ENCODE measurements at places on chromosomes 3 and 15.

- DNase-seq = no peak
Measured at GRCh38 chr3:181725131-181725731, 13.5 kb downstream of the SOX2 start.

GRCh38 chr3:168051531-168052471 lies 43.9 kb downstream of the GOLIM4 start:
- no peak for DNase-seq

GRCh38 chr3:146125951-146126350 lies 35.0 kb downstream of the PLOD2 start:
- DNase-seq = peak; percentile 83

- DNase-seq = no peak
Measured at GRCh38 chr3:170128977-170129431, 52.5 kb downstream of the PHC3 start.

- no peak for DNase-seq
Measured at GRCh38 chr3:84980011-84980410, 21.2 kb downstream of the CADM2 start.

DNA sequence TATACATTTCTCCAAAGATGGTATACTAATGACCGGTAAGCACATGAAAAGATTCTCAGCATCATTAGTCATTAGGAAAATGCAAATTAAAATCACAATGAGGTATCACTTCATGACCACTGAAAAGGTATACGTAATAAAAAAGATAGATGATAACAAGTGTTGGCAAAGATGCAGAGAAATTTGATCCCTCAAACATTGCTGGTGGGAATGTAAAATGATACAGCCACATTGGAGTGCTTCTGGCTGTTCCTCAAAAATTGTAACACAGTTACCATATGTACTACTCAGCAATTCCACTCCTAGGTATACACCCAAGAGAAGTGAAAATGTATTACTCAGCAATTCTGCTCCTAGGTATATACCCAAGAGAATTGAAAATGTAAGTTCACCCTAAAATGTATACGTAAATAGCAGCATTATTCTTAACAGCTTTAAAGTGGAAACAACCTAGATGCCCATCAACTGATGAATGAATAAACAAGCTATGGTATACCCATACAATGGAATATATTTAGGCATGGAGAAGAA lies 25.0 kb upstream of the KY start:
- DNase-seq = no peak

- DNase-seq = no peak
Measured at GRCh38 chr3:141659821-141660613, 78.1 kb upstream of the RNF7 start.

GRCh38 chr3:141465221-141465620 lies 21.6 kb upstream of the RASA2 start:
- DNase-seq = no peak

GRCh38 chr3:42031808-42032480 lies 59.2 kb upstream of the TRAK1 start:
- DNase-seq = no peak

DNA sequence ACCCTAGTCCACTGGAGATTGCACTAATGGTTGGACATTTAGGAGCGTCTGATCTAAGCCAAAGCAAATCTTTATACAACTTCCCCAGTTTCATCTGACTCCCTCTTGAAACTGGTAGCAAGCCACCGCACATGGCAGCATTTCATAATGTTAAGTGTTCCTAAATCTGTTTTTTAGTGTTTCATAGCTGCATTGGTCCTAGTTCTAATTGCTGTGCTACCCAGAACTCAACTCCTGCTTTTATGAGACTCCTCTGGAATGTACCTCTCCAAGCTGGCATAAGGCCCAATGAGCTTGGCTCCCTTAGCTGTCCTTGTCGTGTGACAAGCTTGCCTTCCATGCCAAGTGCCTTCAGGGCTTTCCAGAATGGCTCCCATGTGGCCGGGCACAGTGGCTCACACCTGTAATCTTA lies 65.3 kb upstream of the FLNB start:
- no peak for DNase-seq

GRCh38 chr15:36579792-36580431 lies 486 bp downstream of the CDIN1 start:
- no peak for DNase-seq
